ENCODE measurements at places on chromosomes 11 and 22.

DNA sequence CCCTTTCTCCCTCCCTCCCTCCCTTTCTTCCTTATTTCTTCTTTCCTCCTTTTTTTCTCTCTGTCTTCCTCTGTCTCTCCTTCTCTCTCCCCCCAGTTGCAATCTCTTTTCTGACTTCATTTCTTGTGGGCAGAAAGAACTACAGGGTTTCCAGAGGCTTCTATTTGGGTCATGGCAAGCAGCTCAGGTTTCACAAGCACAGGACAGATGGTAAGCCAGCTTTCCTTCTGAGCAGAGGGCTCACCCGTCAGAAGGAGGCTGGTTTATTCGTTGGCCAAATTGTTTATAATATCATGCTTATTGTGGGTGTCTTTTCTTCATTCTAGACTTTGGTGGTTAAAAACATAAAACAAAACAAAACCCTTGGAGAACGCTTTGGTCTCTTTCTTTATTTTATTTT, 58.9 kb upstream of the CLMP start:
- DNase-seq, result no peak

DNA sequence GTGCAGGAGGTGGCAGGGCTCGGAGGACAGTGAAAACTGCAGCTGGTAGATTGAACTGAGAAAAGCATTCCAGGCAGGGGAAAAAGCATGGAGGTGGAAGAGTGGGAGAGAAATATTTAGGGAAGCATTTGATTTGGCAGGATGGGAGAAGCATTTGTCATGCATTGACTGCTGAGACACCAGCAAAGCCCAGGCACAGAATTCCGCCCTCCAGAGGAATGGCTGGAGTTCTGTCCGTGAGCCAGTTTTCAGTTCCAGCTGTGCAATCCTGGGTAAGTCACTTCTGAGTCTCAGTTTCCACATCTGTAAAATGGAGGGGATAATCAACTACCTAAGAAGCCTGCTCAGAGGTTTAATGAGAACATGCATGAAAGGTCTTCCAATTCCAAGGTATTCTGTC, 4.3 kb upstream of the TSKU start:
- no peak for DNase-seq

- no peak for DNase-seq
Measured at GRCh38 chr11:10663365-10663764, 30.2 kb downstream of the IRAG1 start.

DNA sequence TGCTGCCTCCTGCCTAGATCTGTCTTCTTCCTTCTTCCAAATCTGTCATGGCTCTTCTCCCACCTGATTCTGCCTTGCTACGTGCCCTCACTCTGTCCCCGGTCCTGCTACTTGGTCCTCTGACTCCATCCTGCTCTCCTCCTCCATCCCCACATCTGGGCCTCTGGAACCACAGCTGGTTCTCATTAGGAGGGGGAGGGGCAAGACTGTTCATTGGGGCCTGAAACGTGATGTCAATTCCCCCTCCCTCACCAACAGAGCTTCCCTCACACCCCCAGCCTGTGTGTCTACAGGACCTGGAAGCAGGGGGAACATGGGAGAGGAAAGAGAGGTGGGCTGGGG, 9.1 kb downstream of the DCHS1 start:
- DNase-seq, result no peak

- peak; percentile 24 for DNase-seq
Measured at GRCh38 chr11:77779935-77780334, 40.6 kb downstream of the RSF1 start.

DNA sequence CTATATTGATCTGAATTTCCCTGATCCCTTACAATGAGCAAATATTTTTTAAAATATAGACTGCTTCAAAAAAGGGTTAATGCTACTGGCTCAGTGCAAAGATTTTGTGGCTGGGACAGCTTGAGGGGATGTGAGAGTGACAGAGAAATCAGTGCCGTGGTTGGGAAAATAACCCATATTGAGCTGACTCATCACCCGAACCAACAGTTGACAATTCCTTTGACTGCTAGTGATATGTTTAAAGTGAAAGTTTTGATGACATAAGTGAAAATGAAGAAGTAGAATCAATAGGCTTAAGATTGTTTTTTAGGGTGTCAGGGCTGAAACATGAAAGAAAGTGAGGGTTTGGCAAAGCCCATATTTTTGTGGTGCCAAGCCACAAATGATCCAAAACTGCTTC, 257.1 kb upstream of the TENM4 start:
- DNase-seq, result no peak

DNA sequence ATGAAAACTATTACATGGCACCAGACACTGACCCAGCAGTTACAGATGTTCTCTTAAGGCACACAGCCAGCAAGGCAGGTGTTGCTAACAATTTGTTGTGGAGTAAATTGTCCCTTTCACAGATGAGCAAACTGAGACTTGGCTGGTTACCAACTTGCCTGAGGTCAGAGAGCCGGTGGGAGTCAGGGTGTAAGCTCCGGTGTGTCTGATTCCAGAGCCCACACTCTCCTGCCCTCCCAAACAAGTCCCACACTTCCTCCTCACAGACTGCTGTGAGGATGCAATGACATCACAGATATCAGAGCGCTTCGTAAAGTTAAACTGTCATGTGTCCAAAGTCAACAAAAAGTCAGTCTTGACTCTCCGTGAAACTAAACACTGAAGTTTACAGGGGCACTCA, 12.5 kb downstream of the GDPD5 start:
- no peak for DNase-seq

DNA sequence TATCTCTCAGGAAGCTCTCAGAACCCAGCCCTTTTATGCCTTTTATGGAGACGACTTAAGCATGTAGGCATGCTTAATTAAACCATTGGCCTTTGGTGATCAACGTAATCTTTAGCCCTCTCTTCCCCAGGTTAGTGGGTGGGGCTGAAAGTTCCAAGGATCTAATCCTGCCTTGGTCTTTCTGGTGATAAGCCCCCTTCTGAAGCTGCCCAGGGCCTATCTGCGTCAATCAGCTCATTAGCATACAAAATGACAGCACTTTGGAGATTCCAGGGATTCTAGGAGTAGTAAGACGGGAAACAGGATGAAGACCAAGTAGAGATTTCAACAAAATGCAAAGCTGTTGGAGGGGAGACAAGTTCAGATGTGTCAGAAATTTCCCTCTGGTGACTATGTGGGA, 3.1 kb downstream of the FAM118A start:
- no peak for DNase-seq

DNA sequence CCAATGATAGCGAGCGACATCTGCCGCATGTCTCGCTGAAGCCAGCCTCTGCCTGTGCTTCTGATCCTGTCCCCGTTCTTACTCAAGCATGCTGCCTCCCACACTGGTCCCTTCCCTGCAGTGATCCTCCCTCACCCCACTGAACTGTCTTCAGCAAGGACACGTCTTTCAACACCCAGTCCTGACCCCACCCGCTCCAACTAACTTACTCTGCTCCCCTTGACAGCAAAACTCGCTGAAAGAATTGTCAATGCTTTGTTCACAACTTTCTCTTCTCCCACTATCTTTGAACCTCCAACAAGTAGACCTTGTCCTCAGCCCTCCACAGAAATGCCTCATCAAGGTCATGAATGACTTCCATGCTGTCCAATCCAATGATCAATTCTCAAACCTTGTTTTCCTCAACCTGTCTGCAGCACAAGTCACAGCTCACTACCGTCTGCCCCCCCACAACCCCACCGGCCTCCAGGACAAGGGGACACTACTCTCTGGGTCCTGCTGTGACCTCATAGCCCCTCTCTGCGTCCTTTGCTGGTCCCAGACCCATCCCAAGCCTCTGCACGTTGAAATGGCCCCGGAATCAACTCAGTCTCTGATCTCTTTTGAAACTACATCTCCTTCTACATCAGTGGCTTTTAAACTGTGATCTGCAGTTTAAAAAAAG, 108.0 kb downstream of the MICAL3 start:
- no peak for DNase-seq

GRCh38 chr22:23496445-23496833, 83.7 kb downstream of the IGLL1 start:
- DNase-seq, result no peak

DNA sequence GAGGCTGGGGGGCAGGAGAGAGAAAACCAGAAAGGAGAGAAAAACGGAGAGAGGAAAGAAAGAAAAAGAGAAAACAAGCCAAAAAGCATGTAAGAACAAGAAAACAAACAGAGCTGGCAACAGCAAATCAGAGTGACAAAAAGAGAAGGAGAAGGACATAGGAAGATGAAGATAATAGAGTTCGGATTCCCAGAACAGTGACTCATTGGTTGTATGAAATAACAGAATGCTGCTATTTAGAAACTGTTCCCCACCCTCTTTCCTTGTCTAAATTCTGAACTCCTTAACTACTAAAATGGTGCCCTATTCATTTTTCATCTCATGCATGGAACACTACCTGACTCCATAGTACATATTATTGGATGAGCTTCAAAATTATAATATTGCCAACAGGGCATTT, 317.4 kb downstream of the C11orf87 start:
- no peak for DNase-seq

- no peak for DNase-seq
Measured at GRCh38 chr22:45925811-45926351, 51.1 kb downstream of the WNT7B start.

DNA sequence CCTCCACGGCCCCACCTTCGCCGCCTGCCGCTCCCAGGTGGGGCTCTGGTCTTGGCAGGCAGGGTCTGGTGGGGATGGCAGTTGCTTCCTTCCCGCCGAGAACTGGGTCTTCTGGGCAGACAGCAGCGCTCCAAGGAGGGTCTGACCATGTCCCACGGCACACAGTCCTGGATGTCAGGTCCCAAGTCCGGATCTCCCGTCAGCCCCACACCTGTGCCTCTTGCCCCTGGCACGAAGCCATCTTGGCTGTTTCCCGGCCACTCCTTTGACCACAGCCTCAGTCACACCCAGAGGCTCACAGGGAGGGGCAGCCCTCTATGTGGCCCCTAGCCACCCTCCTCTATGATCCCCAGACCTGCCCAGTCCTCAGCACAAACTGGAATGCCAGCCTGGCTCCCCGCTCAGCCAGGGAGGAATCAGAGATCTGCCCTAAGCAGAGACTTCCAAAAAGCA, 14.3 kb downstream of the MUC5B start:
- peak; percentile 30 for DNase-seq

DNA sequence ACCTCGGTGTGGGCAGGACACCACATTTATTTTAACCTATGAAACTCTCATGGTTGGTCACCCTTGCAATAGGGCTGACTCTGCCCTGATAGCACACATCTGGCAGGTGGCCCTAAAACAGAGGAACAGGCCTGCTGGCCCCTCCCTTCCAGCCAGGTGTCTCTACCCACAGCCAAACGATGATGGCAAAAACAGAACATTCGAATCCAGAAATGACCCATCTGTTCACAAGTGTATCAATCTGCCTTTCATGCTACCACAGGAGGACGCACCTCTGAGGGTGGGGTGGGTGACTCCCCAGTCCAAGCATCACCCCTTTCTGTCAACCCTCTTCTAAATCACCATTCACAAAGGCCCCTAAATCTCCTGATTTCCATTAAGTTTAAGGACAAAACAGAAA, 118.1 kb downstream of the ETS1 start:
- DNase-seq, result no peak

GRCh38 chr22:46287873-46288751, 8.6 kb upstream of the GTSE1 start:
- DNase-seq, result no peak

DNA sequence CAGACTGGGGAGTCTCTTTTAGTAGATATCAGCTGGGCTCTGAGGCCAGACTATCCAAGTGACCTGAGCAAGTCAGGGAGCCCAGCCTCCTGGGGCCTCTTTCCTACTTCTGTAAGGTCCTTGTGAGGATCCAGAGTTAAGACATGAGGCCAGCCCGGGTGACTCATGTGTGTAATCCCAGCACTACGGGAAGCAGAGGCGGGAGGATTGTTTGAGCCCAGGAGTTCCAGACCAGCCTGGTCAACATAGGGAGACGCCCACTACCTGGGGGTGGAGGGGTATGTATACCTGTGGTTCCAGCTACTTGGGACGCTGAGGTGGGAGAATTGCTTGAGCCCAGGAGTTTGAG, 36.9 kb upstream of the POLA2 start:
- DNase-seq, result peak; percentile 18

- DNase-seq, result no peak
Measured at GRCh38 chr11:109519253-109519652, 97.3 kb downstream of the C11orf87 start.

- peak; percentile 83 for DNase-seq
Measured at GRCh38 chr11:33690290-33691065, 10.1 kb downstream of the C11orf91 start.

GRCh38 chr11:56172256-56172830, 4.1 kb upstream of the OR5J2 start:
- DNase-seq, result no peak

DNA sequence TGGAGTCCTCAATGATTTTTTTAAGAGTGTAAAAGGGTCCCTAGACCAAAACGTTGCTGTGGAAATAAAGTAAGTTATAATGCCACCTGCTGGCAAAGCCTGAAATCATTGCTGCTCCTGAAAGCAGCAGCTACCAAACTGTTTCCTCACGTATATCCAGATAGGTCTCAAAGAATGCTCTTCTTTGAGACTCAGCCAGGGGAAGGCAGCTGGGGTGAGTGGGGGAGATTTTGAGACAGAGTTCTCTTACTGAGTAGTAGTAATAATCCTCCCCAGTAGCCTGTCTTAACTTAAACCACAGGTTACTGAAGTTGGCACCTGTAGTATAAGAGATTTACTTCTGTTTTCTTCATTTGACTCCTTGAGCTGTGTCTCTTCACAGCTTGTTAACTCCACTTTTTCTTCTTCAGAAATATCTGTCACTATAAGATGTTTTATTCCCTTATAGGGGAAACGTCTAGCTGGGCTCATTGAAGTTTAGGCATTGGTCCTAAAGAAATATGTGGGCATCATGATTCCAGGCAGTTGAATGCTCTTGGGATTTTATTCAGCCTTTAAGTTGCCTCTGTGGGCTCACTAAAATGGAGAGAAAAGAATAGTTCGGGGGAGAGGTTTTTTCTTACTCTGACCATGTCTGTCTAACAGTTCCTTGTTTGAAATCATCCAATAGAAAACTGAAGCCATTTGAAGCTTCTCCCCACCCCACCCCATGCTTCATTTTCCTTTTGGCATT, 77.9 kb downstream of the BTBD10 start:
- peak; percentile 75 for DNase-seq

GRCh38 chr11:8177136-8177535, 8.3 kb upstream of the RIC3 start:
- no peak for DNase-seq

- DNase-seq, result no peak
Measured at GRCh38 chr11:119160151-119160550, 8.4 kb upstream of the NLRX1 start.

DNA sequence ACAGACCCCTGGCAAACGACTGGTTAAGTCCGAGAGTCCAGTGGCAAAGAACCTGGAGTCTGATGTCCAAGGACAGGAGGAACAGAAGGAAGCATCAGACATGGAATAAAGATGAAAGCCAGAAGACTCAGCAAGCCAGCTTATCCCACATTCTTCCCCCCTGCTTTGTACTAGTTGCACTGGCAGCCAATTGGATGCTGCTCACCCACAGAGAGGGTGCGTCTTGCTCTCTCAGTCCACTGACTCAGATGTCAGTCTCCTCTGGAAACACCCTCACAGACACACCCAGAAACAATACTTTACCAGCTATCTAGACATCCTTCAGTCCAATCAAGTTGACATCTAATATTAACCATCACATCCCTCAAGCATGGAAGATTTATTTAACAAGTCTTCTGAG, 1265.8 kb upstream of the CNTN5 start:
- no peak for DNase-seq

GRCh38 chr11:124256076-124256475, at the start of gene OR8G5:
Gene OR8G5 (plus strand): TSS chr11:124256376. CDS start chr11:124264932, 8,556 bp downstream.
- DNase-seq, result no peak
